ENCODE measurements at places on chromosomes 12 and 14. TPM values are rescaled to one million over a fixed set of nuclear protein-coding genes. Genes with fewer than 3 reads are reported as not detected.

Gene AQP6
- not detected for total RNA-seq

Gene PLBD1
- total RNA-seq: 0.10 TPM

Gene TM7SF3
- 91.0 TPM for total RNA-seq

Gene MGST1
- total RNA-seq: 39.3 TPM

Gene KRT7
- total RNA-seq: 1,019 TPM

Gene STAC3
- 0.65 TPM for total RNA-seq

Gene CLECL1
- total RNA-seq: not detected

Gene MYF5
- not detected for total RNA-seq

Gene KRT71
- total RNA-seq: not detected

Gene SLC17A8
- not detected for total RNA-seq

Gene SLC5A8
- not detected for total RNA-seq

Gene SIX4
- total RNA-seq: 6.9 TPM

Gene FAM177A1
- 22.4 TPM for total RNA-seq

Gene CATSPERB
- total RNA-seq: not detected

Gene MARK3
- 99.4 TPM for total RNA-seq

Gene C12orf50
- not detected for total RNA-seq

Gene NEUROD4
- total RNA-seq: not detected

Gene AICDA
- not detected for total RNA-seq

Gene SERPINA1
- total RNA-seq: not detected

Gene VRK1
- total RNA-seq: 37.8 TPM

Gene CD27
- not detected for total RNA-seq

Gene CACNA1C
- 0.98 TPM for total RNA-seq

Gene WIF1
- total RNA-seq: not detected

Gene SMCO2
- not detected for total RNA-seq

Gene PRICKLE1
- 23.5 TPM for total RNA-seq

Gene SYNDIG1L
- not detected for total RNA-seq

Gene ERP27
- total RNA-seq: 0.33 TPM

Gene REP15
- total RNA-seq: 6.2 TPM

Gene IL31
- total RNA-seq: not detected

Data from vein endothelial cell (primary cell).